ENCODE measurements at places on chromosomes 3 and 15.

DNA sequence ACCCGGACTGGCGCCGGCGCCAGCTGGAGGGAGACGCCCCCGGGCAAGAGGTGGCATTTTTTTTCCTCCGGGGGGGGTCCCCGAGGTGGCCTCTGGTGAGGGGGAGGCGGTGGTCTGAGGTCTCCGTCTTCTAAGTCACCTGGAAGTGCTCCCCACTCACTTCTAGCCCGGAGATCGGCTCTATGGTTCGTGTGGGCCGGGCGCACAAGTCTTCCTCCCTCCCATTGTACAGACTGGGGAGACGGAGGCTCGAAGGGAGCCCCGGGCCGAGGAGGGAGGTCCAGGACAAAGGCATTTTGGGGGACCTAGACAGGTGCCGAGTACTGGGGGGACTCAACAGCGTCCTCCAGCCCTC, 4.4 kb downstream of the GATA2 start:
- no peak for DNase-seq

DNA sequence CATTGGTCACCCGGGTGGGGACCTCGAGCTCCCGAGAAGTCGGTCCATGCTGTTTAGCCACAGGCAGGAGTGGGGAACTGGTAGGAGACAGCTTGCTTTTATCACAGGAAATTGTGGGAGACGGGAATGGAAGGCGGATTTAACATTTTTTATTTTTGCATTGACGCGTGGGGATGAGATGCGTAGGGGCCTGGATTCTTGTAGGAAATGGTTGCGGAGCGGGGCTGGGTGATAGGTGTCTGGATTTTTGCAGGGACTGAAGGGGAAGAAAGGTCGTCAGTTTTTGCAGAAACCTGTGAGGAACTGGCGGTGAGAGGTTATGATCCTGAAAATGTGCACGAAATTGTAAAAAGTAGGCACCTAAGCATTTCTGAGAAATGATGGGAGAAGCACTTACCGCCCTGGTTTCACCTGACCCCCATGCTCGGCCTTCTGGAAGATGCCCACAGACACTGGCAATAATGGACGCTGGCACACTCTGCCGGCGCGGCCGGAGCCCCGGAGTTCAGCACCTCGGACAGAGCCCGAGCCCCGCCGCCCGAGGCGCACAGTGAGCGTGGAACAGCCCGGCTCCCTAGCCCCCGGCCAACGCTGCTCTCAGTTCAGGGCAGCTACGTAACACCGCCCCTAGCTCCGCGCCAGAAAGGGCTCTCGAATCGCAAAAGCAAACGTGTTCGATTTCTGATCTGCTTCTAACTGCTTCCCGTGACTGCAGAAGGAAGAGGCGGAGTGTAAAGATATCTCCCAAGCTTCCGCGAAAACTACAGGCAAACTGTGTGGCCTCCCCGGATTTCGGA, 928 bp downstream of the ANKRD34C start:
- peak; percentile 55 for DNase-seq

DNA sequence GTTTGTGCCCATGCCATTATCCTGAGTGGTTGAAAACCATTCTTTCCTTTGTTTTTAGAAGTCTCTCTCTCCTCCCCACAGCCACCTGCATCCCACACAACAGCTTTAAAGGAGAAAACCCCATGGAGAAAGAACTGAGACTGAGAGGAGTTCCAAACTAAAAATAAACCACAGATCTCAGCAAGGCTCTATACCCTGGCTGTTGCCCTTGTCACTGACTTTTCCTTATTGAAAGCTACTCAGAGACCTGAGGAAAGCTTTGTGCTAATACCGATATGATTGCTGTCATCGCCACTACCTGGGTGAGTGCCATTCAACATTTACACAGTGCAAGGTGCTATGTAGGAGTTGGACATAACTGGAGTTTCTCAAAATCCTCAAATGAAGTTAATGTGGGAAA, 55.5 kb upstream of the RASGRP1 start:
- DNase-seq = no peak

- no peak for DNase-seq
Measured at GRCh38 chr3:65334045-65334665, 646.4 kb upstream of the ADAMTS9 start.

DNA sequence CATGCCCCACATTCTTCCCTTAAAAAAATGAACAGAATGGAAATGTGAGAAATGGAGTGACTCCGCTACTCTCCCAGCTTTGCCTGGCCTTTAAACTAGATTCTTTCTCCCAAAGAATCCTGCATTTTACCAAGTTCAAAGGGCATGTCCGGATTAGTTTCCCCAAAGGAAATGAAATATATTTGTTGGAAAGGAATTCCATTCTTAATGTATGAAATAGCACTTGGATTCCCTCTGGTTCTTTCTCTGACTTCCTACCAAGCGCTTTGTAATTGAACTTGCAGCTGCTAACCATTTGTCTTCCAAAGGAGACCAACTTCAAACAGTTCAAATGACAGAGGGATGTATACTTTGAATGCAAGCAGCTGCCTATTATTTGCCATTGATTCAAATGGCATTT, 18.9 kb downstream of the MAP2K1 start:
- peak; percentile 57 for DNase-seq

GRCh38 chr15:26631894-26632293, 141.0 kb downstream of the GABRB3 start:
- DNase-seq = no peak

- DNase-seq = no peak
Measured at GRCh38 chr3:196789885-196790359, 50.3 kb downstream of the PAK2 start.

- DNase-seq = peak; percentile 93
Measured at GRCh38 chr15:99408236-99409096, 157.2 kb downstream of the LRRC28 start.

- DNase-seq = peak; percentile 79
Measured at GRCh38 chr3:122794779-122795673, at the start of gene SLC49A4. TSS of gene SLC49A4 (plus strand) at chr3:122795069. CDS start at chr3:122795193, 124 bp downstream.

- no peak for DNase-seq
Measured at GRCh38 chr15:66961407-66961884, 104.0 kb upstream of the SMAD3 start.

DNA sequence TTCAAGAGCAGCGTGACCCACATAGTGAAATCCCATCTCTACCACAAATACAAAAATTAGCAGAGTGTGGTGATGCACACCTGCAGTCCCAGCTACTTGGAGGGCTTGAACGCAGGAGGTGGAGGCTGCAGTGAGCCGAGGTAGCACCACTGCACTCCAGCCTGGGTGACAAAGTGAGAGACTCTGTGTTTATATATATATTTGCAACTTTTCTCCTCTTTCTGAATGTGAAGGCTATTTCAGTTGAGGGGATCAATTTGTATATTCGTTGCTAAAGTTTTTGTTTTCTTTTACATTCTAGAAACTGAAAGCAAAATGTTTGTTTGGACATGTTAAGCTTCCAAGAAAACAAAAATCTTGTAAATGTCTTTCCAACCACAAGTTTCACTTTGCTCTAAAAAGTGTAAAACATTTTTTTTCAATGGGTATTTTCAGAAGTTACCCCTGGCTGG, 29.8 kb upstream of the FAM98B start:
- no peak for DNase-seq

GRCh38 chr3:60189304-60189703, 1061.9 kb downstream of the FHIT start:
- DNase-seq = no peak

GRCh38 chr3:9397906-9398699, 688 bp downstream of the SETD5 start:
- DNase-seq = peak; percentile 55

DNA sequence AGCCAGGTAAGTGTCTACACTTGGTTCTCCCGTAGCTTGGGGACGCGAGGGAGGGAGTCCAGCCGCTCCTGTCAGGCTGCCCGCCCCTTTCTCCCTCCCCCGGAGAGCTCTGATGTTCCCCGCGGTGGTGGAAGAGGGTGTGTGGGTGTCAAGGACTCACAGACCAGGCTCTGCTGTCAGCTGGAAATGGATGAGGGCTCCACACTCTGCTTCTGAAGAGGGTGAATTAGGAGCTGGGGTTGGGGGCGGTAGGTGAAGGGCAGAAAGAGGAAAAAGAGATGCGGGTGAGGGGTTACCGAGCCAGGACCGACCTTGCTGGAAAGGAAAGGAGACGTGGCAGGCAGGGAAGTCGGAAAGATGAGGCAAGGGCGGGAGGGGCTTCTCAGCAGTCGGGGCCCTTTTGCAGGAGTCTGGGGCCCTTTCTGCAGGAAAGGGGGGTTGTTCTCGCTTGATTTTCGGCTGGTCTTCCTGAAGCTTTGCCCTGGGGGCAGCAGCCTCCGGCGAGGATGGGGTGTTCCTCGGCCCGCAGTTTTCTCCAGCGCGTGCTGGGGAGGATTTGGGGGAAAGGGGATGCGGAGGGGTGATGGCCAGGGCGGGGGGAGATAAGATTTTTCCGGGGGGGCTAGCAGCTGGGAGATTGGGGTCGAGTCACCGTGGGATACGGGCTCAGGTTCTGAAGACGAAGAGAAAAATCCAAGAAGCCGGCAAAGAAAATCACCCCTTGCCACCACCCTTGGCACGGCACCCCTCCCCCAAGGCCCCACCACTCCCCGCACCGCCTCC, 602 bp upstream of the BAHD1 start:
- DNase-seq = peak; percentile 38

DNA sequence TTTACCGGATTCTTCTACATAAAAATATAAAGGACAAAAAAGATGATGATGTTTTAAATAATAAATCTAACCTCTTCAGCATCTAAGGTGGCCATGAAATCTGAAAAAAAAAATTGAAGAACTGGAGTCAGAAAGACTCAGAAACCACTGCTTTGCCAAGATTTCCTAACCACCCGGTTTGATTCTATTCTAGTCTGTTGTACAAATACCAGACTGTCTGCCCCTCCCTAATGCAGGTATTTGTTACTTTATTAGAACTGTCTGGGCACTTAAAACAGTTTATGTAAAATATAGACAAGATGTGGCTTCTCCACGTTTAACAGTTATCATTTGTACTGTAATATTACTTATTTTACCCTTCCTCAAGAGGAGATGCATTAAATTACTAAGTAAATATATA, 48.8 kb downstream of the UACA start:
- DNase-seq = no peak

GRCh38 chr3:79572930-79573329, 194.9 kb downstream of the ROBO1 start:
- DNase-seq = no peak

DNA sequence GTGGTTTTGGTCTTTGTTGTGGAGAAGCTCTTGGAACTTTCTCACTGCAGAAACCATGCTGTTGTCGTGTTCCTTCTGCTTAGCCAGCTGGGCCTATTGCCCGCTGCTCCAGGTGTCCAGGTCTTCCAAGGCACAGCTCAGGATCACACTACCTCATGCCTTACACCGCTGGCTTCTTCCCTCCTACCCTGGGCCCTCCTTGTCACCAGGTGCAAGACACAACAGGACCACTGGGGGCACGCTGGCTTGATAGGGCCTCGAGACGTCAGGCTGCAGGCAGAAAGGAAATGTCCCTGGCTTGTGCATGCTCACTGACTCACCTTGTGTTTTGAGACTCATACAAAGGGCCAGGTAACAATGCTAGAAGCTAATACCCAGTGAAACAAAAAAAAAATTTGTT, 32.3 kb downstream of the PAQR9 start:
- no peak for DNase-seq

DNA sequence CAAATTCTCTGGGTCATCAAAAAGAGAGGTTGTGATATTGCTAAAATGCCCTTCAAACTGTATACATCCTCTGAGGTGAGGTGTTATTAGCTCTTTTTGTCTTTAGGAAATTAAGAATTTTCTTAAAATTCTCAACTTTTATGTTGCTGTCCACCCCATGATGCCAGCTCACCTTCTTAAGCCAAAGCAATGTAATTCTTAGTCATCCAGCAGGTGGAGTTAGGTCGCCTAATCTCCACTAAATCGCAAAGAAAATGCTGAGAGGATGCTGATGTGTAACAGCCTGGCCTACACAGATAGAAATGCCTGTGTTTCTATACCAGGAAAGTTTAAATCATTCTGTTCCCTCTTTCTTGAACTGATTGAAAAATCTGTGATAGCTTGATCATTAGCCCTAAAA, 770.2 kb upstream of the ALCAM start:
- DNase-seq = peak; percentile 43

- DNase-seq = no peak
Measured at GRCh38 chr3:49506906-49507305, 36.8 kb downstream of the DAG1 start.

- DNase-seq = no peak
Measured at GRCh38 chr15:87082581-87082980, 1002.9 kb downstream of the AGBL1 start.

- DNase-seq = no peak
Measured at GRCh38 chr3:54785976-54786375, 141.9 kb downstream of the LRTM1 start.

- DNase-seq = no peak
Measured at GRCh38 chr3:34254285-34254684, 455.9 kb downstream of the PDCD6IP start.

- DNase-seq = no peak
Measured at GRCh38 chr15:57196865-57197264, 179.4 kb upstream of the CGNL1 start.

GRCh38 chr3:65039754-65040210, 352.0 kb upstream of the ADAMTS9 start:
- DNase-seq = peak; percentile 28

- no peak for DNase-seq
Measured at GRCh38 chr15:69342460-69343076, 43.9 kb downstream of the PAQR5 start.

DNA sequence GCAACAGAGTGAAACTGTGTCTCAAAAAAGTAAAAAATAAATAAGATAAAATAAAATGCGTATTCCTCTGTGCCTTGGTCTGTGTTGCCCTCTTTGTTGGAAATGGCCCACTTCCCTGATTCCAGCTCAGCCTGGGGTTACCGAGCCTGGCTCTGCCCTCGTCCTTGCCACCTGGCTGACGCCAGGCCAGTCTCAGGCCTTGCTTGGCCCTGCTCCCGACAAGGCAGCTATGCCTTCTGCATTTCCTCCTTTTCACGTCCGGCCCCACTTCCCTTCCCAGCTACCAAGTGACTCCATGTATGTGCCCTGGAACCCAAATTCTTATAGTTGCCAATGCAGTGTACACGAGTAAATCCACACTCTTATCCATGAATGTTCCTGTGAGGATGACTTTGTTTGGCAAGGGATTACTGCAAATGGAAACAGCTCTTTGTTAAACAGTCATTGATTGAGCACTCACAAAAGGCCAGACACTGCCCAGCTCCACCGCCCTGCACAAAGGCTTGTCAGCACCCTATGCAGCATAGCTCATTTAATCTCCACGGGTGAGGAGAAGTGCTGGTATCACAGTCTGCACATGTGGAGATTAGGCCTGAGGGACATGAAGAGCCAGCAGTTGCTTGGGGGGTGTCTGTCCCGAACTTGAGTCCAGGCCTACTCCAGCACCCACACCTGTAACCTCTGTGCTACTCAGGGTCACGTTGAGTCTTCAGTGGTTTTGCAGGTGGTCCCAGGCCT, 25.1 kb downstream of the SPSB4 start:
- peak; percentile 6 for DNase-seq

DNA sequence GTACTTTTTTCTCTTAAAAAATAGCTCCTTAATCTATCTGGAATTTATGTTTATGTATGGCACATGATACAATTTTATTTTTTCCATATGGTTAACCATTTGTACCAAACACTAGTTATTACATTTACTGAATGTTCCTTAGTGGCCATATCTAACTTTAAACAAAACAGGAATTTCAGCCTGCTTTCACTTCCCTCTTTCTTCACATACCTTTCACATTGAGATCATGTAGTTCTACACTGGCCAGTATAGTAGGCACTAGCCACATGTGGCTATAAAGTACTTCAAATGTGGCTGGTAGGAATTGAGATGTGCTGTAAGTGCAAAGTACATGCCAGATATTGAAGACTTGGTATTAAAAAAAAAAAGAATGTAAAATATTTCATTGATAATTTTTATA, 4.7 kb upstream of the RYK start:
- no peak for DNase-seq

Data from fibroblast of skin of back (primary cell).